ENCODE measurements at places on chromosomes 4 and X.
A peak's percentile ranks its signal among the peaks of the same experiment; 100 is the strongest.

DNA sequence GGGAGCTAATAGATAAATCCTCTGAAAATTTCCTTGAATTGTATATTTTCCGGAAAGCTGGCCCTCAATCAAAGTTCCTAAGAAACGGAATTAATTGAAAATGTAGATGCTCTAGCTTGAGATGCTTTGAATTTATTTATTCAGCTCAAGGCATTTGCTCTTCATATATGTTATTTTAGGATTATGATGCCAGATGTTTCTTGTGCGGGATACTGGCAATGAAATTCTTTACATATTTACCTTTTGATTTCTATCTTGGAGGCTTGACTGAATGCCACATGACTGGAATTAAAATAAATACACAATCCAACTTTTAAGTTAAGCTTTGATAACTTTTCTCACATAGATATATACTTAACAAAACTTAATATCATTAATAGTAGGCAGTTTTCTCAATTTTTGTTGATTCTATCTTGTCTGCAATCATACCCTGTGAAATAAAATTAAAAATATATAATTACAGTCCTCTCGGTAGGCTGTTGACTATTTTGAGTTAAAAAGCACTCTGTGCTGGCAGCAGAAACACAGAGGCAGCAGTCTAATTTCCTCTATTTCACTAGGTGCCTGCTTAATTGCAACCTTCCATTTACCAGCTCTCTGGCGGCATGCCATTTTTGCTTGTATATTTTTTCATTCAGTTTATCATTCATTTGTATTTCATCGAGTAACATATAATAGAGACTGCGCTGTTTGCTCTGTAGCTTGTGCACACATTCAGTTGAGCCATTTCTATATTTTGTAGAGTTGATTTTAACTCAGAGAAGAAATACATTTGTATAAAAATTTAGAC, 991.5 kb downstream of the ADGRL3 start:
- DNase-seq: no peak

DNA sequence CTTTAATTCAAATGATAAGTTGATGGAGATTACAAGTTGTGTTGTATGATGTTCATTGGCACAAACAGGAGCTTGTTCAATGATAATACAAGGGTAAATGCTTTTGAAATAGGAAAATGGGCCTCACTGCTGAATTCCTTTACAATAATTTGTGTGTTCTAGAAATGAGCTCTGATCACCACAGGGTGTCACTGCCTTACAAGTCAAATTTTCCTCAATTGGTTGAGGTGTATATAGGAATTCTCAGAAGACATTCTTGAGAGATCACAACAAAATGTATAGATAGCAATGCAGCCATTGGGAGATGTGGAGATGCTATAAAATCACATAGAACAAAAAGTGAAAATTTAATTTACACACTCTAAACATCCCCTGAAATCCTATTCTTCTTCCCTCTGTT, 49.6 kb downstream of the KLF8 start:
- DNase-seq: no peak

GRCh38 chr4:105208561-105208960, 61.9 kb downstream of the TET2 start:
- no peak for DNase-seq

- DNase-seq: no peak
Measured at GRCh38 chr4:169626331-169627282, 6.2 kb downstream of the CLCN3 start.

DNA sequence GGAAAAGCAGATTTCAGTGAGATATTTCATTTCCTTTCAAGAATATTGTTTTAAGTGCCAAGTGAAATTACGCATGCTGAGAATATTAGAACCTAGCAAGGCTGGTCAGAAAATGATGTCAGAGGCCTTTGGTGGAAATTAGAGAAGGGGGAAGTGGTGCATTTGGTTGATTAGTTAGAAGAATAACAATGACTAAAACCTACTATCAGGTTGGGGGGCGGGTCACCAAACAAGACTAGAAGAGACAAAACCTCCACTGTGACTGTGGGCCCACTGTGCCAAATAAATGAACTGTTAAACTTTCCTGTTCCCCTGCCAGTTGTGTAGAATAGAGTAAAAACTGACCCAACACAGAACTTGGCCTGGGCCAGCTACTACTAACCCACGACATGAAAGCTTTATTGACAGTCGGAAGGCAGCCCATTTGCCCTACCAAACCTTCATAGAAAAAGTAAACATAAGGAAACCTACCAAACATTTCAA, 2.9 kb downstream of the RAPGEF2 start:
- DNase-seq: no peak

- peak; percentile 74 for DNase-seq
Measured at GRCh38 chr4:2786152-2786671, 6.7 kb upstream of the SH3BP2 start.

GRCh38 chrX:40157228-40158035, 59.7 kb upstream of the BCOR start:
- no peak for DNase-seq

- no peak for DNase-seq
Measured at GRCh38 chr4:143359644-143360193, 23.0 kb downstream of the GAB1 start.

- no peak for DNase-seq
Measured at GRCh38 chr4:73418677-73419076, 14.6 kb downstream of the ALB start.

GRCh38 chr4:31134720-31135119, 414.6 kb downstream of the PCDH7 start:
- DNase-seq: no peak

DNA sequence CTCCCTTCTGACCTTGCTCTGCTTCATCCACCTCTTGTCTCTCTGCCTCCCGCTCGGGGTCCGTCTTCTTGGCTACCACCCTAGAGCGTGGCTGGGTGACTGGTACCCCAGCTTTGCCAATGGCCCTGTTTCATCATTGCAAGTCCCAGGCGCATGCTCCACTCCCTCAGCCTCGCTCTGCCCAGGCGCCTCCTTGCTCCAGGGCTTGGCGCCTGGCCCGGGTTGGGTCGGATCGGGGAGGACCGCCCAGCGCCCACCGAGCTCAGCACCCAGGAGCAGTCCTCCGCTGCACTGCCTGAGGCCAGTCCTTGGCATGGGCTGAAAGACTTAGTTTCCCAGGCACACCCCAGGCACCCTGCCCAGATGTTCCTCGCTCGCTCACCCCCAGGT, 577 bp downstream of the BGN start:
- no peak for DNase-seq

- DNase-seq: no peak
Measured at GRCh38 chr4:33134366-33134765, 2414.2 kb downstream of the PCDH7 start.

DNA sequence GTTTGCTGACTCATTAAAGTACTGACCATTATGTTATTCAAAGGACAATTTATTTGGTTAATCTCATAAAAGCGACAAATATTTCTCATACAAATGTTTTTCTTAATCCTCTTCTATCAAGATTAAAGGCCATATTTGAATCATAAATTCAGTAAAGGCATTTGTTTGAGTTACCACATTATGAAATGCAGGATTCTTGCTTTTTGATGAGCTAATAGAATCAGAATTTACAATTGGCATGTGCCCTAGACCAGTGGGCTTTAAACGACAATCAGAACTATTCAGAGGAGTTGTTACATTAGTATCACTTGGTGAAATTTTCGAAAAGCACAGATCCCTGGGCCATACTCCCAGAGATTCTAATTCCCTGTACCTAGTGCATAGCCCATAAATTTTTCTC, 55.3 kb downstream of the KLHL4 start:
- DNase-seq: no peak

DNA sequence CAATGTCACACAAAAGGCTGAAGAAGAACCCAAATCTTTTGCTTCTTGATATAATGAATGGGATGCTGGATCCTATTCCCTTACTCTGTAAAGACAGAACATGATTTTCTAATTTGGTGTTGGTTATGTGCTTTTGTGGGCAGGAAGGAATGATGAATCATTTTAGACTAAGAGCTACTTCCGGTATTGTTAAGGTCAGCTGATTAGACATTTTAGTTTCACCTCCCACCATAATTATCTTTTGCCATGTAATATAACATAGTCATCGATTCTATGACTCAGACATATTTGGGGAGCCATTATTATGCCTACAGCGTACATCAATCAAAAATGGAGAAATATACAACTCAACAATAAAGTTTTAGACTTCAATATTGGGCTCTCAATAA, 265.3 kb downstream of the ZNF674 start:
- no peak for DNase-seq

- DNase-seq: no peak
Measured at GRCh38 chr4:169335331-169335730, 64.6 kb upstream of the SH3RF1 start.

DNA sequence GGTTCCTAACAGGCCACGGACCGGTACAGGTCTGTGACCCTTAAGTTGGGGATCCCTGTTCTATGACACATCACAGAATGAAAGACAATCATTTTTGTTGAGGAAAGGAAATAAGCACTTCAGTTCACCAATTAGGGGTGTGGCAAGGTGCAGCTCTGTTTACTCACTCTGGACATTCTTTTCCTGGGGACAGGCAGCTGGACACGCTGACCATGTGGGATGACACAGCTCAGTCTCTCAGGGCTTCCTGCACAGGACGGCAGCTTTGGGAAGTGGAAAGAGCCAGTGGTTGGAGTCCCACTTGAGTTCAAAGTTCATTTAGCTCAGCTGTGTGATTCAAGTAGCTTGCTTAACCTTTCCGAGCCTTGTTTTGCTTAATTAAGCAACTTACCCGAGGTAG, 55.7 kb downstream of the NDNF start:
- no peak for DNase-seq

DNA sequence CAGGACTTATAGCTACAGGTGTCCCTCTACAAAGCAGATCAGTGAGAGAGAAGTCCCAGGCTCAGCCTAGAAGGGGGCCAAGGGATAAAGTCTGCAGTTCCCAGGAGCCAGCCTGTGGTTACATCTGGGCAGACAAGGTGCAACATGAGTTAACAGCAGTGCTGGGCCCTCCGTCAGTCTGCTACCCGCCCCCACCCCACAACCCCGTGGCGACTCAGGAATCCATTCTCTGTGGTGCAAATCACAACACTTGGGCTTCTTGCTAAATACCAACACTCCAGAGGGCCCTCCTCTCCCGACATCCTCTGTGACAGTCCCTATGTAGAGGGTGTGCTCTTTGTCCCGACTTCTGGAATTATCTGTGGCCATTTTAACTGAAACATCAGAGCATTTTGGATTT, 13.8 kb downstream of the GPM6B start:
- no peak for DNase-seq

DNA sequence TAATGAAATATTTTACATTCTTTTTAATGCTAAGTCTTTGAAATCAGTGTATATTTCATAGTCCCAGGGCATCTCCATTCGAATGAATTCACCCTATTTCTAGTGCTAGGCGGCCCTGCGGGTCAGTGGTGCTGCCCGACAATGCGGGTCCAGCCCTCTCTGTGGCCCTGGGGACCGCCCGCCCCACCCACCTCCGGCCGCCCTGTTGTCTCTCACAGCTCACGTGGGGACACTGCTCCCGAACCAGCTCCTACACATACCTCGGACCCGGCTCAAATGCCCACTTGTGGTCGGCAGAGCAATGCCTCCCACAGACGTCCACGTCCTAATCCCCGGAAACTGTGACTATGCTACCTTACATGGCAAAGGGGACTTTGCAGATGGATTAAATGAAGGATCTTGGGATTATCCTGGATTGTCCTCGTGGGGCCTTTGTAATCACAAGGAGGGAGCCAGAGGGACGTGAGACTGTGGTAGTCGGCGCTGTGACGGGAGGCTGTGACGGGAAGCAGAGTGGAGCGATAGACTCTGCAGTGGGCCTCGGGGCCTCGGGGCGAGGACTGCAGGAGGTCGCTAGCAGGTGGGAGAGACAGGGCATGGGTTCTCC, 92.3 kb upstream of the PSAPL1 start:
- DNase-seq: no peak

DNA sequence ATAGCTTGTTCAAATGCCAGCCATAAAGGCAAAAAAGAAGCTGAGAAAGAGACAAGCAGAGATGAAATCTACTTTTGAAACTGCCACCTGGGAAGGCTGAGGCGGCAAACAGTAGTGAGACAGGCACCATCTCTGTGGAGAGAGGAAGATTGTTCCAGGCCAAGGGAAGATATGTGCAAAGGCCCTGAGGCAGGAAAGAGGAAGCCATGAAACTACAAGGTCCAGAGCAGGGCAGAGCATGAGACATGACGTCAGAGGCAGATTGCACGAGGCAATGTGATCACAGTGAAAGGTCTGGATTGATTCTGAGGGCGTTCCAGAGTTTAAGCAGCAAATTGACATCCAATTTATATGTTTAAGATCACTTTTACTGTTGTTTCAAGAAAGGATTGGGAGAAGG, 226.1 kb downstream of the QDPR start:
- DNase-seq: no peak

DNA sequence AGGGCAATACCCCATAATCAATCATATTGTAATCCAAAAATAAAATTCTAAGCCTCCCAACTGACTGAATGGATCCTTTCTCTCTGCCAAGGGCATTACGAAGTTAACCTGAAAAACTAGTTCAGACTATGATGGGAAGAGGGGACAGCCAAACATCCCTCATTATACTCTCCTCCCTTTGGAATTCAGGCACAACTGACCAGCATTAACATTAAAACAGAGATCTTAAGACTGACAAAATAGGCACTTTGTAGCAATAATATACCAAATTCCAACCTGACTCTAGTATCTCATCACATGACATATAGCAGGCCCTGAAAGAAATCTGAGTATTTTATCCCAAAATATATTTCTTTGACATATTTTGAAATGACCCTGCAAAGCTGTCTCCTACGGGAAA, 55.0 kb upstream of the SPP1 start:
- DNase-seq: no peak

- no peak for DNase-seq
Measured at GRCh38 chr4:83118869-83119268, 4.3 kb upstream of the PLAC8 start.

DNA sequence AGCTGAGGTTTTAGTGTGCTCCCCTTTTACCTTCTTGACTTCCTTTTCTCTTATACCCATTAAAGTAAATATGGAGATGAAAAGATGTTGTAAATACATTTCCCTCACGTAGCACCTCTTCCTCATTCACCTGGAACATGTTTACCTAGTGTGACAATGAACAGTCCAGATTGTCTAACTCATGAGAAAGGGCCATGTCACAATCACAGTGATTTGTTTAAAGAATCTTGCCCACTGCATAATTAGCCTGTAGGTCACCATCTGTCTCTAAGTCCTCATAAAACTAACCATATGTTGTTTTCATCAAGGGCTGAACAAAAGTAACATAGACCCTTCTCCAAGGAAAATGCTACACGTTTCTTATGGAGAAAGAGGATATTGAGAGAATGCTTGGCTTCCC, 85.7 kb downstream of the TSPAN5 start:
- DNase-seq: no peak

- no peak for DNase-seq
Measured at GRCh38 chr4:12645732-12646131, 838.4 kb downstream of the RAB28 start.

All from stimulated activated CD4-positive, alpha-beta T cell treated with anti-CD3 and anti-CD28 coated beads, TNF-alpha, amount 100 ng/mL, for 24 hours (primary cell).